ENCODE measurements at places on chromosomes 12 and 14.
A peak's percentile ranks its signal among the peaks of the same experiment; 100 is the strongest.

- DNase-seq, result no peak
These were observed 404 bp upstream of the CCDC91 start for GRCh38 chr12:28189784-28190320.

GRCh38 chr12:28585146-28585545, 394.9 kb downstream of the CCDC91 start:
- DNase-seq, result no peak

- DNase-seq, result no peak
These were observed 268.5 kb upstream of the USP15 start for GRCh38 chr12:61991661-61992060.

GRCh38 chr12:55720894-55721444, 776 bp downstream of the RDH5 start:
- no peak for DNase-seq

DNA sequence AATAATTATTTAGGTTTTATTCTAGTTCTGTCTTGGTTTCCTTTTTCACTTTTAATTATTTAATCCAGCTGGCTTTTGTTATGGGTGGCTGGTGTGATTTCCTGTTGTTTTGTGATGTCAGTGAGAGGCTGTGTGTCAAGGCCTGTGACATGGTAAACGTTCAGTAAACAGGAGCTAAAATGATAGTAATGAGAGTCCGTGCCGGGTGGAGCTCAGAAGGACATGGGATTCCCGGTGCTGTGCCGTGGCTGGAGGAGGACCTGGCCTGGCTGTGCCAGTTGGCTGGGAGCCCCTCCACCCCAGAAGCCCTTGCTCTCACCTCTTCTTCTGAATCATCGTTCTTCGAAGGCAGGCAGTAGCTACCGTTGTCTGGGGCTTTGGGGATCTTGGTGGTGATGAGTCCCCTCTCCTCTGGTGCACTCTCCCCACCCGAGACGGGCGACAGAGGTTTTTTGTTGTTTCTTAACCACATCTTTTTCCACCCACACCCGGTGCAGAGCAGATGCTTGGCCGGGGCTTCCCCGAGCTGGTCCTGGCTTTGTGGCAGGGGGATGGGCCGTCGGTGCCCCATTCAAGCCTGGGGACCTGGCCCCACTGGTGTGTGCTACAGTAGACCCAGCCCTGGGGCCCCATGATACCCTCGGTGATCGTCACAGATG, 29.1 kb downstream of the SH2B3 start:
- DNase-seq, result peak; percentile 87

GRCh38 chr12:6553051-6553868, 2.6 kb downstream of the IFFO1 start:
- no peak for DNase-seq

GRCh38 chr14:106822905-106823304, 1296.5 kb downstream of the TMEM121 start:
- DNase-seq, result no peak

- DNase-seq, result no peak
These were observed 36.2 kb upstream of the KCNH3 start for GRCh38 chr12:49502590-49502989.

DNA sequence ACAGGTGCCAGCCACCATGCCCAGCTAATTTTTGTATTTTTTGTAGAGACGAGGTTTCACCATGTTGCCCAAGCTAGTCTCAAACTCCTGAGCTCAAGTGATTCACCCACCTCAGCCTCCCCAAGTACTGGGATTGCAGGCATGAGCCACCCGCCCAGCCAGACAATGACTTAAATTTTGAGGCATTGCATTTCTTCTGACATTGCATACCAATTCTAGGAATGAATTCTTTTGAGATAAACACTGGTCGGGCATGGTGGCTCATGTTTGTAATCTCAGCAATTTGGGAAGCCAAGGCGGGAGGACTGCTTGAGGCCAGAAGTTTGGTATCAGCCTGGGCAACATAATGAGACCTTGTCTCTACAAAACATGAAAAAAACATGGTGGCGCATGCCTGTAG, 2.5 kb upstream of the CELA1 start:
- DNase-seq, result no peak

DNA sequence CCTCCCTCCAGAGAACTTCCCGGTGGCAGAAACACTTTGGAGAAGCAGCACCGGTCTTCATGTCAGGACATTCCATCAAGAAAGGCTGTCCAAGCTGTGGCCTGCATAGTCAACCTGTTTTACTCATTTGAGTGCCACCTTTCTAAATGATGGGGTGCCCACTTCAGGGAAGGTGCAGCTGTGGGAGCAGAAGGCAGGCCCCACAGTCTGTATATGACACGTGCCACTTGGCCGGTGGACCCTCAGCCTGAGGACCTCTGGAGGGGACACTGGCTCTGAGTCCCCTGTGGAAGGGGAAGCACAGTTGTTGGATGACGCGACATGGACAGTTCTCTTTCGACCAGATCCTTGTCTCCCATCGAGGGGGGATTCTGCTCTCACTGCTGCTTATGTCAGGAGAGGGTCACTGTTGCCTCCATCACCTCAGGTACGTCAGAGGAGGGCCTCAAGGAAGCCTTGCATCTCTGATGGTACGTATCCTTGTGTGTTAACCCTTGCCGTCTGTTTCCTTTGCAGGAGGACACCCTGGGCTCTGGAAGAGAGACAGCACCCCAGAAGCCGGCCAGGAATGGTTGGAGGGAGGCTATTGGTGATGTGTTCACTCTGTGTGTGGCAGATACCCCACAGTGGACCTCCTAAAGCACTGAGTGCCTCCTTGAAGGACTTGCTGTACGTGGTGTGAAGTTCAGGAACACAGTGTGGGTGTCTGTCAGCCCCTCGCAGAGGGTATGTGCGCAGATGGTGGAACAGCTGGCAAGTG, 132.1 kb upstream of the RTL1 start:
- DNase-seq, result no peak

DNA sequence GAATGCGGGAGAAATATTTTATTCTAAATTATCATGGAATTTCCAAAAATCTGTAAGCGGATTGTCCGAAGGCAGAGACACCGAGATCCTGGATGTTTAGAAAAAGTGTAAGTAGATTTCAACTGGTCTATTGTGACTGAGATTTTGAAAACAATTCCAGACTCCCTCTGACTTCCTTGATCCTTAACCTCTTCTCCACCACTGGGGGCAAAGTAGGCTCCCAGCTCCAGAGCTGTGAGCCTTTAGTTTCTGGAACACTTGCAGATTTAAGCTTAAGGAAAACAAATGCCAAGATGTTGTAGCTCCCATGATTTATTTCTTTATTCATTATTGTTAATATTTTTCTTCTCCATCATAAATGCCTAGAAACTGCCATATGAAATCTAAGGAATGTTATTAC, 1320.5 kb upstream of the SEL1L start:
- DNase-seq, result no peak

DNA sequence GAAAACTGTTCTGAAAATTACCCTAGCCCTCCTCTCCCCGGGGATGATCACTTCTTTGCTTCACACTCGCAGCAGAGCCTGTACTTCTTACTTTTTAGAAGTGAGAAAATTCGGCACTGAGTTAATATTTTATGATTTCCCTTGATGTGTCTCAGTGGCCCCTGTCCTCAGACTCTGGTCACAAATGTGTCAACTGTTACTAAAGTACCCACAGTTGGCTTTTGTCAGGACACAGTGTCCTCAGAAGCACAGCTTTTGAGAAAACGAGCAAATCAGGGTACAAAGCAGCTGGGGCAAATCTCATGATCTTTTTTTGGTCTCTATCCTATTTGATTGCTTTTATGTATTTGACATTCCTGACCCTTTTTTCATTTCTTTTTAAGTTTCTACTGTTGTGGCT, 142.5 kb downstream of the SYNE2 start:
- DNase-seq, result no peak

- peak; percentile 26 for DNase-seq
These were observed 17.6 kb upstream of the PLEKHH1 start for GRCh38 chr14:67515386-67516079.

DNA sequence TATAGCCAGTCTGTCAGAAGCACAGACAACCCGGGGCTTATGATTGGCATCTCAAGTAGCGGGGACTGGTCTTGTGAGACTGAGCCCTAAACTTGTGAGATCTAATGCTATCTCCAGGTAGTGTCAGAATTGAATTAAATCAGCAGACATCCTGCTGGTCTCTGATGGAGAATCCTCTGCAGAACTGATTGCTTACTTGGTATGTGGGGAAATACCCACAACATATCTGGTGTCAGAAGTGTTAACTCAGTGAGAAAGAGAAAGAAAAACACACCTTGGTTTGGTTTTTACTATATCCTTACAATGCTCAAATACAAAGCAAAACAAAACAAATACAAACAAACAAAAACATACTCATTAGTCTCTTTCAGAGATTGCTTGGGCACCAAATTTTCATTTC, 10.0 kb downstream of the SEL1L start:
- no peak for DNase-seq

DNA sequence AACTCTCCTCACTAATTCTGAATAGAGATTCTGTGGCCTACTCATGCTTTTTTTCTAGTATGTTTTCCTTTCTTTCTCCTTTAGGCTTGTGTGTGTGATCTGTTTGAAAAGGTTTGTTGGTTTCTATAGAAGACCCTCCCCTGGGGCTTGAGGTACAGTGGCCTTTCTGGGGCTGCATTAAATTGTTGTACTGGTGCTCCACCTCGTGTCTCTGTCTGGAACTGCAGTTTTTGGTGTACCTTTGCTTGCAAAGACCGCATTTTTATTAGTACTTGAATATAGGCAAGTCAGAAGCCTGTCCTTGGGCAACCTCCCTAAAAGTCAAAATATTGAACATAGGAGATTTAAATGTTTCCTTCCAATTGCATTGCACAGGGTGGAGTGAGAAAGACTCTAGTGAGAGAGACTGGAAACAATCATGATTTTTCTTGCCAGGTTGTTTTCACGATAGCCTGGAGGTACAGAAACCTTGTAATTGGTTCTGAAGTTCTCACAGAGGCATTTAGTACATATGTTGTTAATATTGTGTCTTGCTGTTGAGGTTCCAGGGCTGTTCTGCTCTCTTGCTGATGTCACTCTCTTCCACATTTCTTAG, 39.0 kb downstream of the SLCO1B1 start:
- peak; percentile 12 for DNase-seq

DNA sequence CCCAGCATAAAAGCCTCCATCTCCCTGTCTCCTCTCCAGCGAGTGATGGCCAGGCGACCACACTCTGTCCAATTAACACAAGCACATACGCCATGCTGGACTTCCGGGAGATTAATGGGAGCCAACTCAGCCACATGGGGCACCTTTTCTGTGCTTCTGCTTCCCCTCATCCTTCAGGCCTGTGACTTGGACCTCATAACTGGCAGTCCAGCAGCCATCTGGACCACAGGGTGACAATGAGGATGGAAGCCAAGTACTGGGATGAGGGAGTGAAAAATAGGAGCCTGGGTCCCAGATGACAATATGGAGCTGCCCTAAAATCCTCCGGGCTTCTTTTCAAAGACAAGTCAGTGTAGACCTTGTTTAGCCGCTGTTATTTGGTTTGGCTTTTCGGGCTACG, 12.8 kb downstream of the MAP3K9 start:
- no peak for DNase-seq

DNA sequence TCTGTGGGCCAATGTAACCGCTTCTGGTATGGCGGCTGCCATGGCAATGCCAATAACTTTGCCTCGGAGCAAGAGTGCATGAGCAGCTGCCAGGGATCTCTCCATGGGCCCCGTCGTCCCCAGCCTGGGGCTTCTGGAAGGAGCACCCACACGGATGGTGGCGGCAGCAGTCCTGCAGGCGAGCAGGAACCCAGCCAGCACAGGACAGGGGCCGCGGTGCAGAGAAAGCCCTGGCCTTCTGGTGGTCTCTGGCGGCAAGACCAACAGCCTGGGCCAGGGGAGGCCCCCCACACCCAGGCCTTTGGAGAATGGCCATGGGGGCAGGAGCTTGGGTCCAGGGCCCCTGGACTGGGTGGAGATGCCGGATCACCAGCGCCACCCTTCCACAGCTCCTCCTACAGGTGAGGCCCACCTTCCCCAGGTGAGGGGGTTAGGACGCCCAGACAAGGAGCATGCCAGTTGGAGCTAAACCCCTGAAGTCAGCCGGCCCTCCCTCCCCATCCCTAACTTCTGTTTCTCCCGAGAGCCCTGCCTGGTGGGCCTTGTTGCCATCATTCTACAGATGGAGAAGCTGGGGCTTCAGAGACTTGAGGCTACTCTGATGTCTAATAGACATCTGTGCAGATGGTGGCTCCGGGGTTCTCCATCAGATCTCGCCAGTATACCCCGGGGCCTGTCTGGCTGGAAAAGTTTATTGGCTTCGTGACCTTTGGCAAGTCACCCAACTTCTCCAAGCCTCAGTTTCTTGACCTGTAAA, 25.3 kb downstream of the PAPLN start:
- DNase-seq, result no peak

DNA sequence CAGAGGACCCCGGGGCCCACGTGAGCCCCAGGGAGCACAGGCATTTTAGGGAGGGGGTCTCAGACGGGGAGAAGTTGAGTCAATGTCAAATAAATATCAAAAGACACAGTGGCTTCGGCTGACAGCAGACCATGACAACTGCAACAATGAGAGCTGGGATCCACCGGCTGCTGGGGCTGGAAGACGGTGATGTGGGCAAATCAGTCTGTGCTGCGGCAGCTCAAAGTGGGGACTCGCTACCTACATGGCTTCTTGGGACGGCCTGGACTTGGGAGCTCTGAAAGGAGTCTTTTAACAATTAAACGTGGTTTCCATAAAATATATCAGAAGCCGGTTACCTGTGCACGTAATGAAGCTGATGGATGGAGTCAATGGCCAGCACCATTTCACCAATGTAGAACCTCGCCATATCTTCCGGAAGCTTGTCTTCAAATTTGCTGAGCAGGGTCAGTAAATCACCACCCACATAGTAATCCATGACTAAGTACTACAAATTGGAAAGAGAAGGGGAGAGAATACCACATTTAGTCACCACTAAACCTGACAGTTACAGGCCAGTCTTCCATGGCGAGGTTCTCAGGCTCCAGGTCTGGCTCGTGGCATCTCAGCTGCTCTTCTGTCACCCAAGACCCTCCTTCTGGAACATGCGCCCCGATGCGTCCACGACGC, 58.0 kb downstream of the CDC42BPB start:
- no peak for DNase-seq

DNA sequence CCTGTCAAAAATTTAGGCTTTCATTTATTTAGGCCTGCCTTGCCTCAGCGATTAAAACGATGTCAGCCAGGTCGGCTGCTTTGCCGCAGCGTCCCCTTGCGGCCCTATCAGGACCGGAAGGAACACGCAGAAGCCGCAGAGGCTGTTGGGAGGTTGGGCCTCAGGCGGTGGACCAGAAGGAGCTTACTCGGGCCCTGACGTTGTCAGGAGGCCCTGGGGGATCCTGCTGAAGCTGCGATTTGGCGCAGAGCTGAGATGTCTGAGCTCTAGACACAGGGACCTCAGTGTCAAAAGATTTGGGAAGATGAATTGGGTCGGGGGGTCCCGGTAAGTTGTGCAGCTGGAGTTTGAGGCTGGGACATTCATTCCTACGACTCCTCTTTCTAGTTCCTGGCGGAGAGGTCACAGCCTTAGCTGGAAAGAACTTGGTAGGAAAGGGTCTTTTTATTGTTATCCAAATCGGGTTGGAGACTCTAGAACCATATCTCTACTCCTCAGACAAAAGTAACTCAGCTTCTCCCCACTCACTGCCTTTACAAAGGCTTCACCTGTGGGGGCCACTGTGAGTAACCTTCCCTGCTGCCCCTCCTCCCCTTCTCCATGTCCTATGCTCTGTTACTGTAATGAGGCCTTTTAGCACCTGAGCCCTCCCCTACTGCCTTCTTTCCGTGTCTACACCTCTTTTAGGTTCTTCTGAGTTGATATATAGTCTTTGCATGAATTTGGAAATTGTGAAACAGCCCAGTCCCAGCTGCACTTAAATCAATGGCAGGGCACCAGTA, 6.6 kb upstream of the ABCD2 start:
- DNase-seq, result no peak

Measured in activated CD4-positive, alpha-beta T cell treated with anti-CD3 and anti-CD28 coated beads, Interleukin-2, amount 50 U/mL, for 1 hour (primary cell).